ENCODE measurements at places on chromosomes 3 and 15.

- DNase-seq, result no peak
Observed at GRCh38 chr3:72818092-72818773, 30.0 kb downstream of the SHQ1 start.

DNA sequence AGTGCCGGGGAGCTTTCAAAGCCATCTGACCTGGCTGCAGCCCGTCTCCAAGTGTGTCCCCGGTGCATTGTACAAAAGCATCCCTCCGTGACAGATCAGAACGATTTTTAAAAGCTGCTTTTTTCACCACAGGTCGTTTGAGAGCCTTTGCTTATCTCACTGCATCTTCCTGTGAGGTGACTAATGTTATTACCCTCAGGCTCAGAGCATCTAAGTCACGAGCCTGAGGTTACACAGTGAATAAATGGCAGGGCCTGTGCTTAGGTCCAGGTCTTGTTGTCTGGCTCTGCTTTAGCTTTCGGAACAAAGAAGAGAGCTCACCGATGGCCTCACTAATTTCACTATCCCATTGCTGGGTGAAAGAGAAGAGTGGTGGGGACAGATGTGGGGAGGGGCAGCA is 83.3 kb downstream of the SEC22A start:
- no peak for DNase-seq

GRCh38 chr15:64247906-64248541 is 85.2 kb upstream of the PPIB start:
- DNase-seq, result peak; percentile 98

DNA sequence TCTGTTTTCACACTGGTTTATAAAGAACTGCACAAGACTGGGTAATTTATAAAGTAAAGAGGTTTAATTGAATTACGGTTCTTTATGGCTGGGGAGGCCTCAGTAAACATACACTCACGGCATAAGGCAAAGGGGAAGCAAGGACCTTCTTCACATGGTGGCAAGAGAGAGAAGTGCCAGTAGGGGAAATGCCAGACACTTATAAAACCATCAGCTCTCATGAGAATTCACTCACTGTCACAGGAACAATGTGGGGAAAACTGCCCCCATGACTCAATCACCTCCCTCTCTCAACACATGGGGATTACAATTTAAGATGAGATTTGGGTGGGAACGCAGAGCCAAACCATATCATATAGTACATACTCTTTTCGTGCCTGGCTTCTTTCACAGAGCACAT is 42.4 kb downstream of the MAP2K1 start:
- DNase-seq, result no peak

GRCh38 chr3:17749281-17749680 is 6.8 kb upstream of the TBC1D5 start:
- DNase-seq, result no peak

DNA sequence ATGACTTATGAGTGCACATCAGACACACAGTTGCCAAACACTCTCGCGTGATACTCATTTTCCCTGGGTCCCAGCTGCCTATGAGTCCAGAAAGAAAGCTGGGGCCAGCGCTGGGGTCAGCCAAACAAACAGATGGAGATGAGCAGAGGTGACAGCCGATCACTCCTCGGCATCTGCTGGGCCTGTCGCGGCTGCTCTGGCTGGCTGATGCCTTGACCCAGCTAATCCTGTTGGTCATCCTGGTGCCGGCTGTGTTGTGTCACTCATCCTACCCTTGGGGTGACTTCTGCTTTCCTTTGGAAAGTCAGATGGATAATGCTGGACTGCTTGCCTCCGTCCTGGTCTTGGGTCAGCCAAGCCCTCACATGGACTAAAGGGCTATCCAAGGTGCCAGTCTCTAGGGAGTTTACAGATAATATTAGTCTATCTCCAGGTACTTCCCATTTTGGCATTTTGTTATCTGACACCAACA is 105.3 kb upstream of the PDZRN3 start:
- no peak for DNase-seq

DNA sequence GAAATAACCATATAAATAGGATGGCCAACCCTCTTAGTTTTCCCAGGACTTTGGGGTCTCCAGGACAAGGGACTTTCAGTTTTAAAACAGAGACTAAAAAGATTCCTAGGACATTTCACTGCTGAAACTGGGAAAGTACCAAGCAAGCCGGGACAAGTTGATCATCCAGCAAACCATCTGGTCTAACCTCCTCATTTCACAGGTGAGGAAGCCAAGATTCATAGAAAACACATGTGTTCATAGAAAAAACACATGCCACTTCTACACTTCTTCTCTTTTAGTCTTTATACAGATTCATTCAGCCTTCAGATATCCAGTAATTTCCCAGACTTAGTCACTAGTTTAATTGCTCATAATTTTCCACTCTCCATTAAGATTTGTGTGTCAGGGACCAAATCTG is 165.6 kb upstream of the CCDC54 start:
- no peak for DNase-seq

DNA sequence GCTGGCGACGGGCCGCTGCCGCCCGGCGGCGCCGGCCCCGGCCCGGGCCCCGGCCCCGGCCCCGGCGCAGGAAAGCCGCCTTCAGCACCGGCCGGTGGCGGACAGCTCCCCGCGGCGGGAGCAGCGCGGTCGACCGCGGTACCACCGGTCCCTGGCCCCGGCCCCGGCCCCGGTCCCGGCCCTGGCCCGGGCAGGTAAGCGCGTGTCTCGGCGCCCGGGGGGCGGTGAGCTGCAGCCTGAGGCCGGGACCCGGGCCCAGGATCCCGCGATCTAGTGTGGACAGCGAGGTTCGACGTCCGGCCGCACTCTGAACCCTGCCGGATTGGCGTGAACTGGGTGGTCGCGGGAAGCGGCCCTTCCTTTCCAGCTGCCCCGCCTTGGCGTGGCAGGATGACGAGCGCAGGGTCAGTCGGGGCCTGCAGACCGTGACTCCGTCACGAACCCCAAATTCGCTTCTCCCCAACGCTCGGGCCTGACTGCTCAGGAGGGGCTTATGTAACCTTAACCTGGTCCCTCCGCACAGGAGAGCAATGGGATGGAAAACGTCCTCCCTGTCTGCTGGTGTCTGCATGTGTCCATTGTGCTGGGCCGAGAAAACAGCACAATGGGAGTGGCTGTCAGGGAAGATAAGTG is 472 bp downstream of the BSN start:
- no peak for DNase-seq

DNA sequence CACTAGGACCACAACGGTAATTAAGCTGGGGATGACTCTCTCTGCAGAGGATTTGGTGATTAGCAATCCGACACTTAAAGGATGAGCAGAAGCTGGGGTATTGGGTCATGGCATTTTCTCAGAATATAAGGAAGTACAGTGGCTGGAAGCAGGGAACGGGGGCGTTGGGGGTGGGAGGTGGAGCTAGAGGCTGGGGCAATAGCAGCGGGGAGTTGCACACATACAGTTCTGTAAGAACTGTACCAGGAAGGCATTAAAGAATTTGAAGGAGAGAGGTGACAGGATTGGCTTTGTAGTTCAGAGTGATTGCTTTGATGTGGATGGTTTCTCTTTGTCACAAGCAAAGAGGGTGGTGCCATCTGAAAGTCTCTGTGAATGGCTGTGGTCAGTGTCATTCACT is 28.2 kb downstream of the PSMD6 start:
- no peak for DNase-seq

- no peak for DNase-seq
Observed at GRCh38 chr3:133463347-133463860, 63.5 kb downstream of the BFSP2 start.

GRCh38 chr3:195117978-195118581 is 152.9 kb downstream of the XXYLT1 start:
- no peak for DNase-seq

- no peak for DNase-seq
Observed at GRCh38 chr3:90039994-90040393, 932.6 kb downstream of the EPHA3 start.

GRCh38 chr15:56236197-56236596 is 7.5 kb downstream of the RFX7 start:
- no peak for DNase-seq

GRCh38 chr3:188404124-188404523 is 250.2 kb downstream of the LPP start:
- DNase-seq, result no peak

DNA sequence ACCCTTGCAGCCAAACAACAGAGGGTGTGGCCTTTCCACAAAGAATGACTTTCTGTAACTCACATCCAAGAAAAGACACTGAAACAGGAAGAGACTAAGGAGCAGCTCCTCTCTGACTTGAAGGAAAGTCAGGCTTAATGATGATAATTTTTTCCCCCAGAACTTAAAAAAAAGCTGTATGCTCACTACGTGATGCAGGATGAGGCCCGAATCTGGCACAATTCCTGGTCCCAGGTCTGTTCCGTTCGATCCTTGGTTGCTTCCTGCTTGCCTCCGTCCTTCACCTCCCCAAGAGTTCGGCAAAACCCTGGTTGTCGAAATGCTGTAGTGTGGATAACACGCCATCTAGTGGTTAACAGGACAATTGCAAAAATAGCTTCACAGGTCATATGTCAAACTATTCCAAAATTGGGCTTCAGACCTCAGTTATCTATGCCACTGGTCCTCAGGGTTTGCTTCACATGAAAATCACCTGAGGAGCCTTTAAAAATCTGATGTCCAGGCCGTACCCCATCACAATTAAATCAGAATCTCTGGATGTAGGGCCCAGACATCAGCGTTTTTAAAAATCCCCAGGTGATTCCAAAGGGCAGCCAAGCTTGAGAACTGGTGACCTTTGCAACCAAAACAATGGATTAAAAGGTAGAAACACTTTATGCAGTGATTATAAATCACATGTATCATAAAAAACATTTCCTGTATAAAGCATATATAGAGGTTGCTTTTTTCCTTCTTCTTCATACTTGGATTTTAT is 28.1 kb upstream of the SYNM start:
- peak; percentile 35 for DNase-seq

- peak; percentile 55 for DNase-seq
Observed at GRCh38 chr3:173624086-173624485, 226.5 kb downstream of the NLGN1 start.

DNA sequence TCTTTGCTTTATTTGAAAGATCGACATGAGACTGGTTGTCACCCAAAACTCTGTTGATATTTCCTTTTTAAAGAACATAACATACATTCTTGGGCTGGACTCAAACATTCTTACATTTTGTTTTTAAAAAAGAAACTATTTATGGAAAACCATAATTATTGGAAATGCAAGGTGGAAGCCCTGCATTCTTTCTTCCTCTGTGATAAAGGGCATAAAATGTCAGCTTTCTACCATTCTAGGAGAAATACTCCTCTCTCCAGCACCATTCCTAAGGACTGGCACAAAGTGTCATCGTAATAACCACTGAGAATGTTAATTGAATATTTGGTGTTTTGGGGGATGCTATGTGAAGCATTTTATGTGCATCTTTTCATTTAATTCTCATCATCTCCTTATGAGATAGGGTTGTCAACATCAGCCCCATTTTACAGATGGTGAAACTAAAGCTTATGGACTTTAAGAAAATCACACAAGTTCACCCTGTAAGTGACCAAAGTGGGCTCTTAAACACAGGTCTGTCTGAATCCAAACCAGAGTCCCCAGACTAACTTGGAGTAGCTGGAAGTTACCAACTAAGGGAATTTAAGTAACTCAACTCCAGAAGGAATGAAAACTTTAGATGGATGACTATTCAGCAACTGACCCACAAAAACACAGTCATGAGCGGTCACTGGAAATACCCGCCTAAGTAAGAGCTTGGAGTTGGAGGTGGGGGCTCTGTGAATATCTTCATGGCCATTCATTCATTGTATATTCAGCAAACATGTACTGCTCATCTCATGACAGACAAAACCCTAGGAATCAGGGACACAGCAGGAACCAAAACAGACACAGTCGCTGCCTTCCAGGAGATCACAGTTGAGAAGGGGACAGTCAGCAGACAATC is 45.9 kb upstream of the LMCD1 start:
- no peak for DNase-seq

DNA sequence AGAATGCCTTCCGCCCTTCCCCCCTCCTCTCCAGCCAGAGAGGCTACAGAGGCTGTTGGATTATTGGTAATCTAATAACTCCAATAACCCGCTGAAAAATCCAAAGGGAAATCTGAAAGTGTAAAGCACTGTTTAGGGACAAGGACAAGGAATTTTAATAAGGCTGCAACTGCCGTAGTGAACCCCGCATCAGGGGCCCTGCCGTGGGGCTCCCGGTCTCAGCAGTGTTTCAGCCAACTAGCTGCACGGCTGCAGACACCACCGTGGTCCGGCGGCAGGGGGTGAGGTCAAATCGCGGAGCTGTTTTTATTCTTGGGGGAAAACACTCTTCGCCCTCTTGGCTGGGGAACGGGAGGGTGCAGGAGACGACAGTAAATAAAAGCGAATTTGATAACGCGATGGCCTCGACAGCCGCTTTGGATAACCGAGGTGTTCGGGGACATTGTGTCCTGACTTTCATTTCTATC is 6.1 kb downstream of the BCL6 start:
- no peak for DNase-seq

DNA sequence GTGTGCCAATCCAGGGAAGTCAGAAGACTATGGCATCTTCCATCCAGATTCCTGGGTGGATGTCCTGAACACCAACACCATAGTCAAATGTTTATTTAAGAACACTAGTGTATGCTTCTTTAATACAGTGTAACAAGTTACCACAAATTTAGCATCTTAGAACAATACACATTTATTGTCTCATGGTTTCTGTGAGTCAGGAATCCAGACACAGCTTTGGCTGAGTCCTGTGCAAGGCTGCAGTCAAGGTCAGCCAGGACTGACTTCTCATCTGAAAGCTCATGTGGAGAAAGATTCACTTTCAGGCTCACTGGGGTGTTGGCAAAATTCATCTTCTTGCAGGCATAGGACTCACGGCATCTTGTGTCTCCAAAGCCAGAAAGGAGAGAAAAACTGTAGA is 143.4 kb downstream of the ANXA2 start:
- no peak for DNase-seq

- DNase-seq, result no peak
Observed at GRCh38 chr15:29323557-29323956, 53.9 kb upstream of the NSMCE3 start.

DNA sequence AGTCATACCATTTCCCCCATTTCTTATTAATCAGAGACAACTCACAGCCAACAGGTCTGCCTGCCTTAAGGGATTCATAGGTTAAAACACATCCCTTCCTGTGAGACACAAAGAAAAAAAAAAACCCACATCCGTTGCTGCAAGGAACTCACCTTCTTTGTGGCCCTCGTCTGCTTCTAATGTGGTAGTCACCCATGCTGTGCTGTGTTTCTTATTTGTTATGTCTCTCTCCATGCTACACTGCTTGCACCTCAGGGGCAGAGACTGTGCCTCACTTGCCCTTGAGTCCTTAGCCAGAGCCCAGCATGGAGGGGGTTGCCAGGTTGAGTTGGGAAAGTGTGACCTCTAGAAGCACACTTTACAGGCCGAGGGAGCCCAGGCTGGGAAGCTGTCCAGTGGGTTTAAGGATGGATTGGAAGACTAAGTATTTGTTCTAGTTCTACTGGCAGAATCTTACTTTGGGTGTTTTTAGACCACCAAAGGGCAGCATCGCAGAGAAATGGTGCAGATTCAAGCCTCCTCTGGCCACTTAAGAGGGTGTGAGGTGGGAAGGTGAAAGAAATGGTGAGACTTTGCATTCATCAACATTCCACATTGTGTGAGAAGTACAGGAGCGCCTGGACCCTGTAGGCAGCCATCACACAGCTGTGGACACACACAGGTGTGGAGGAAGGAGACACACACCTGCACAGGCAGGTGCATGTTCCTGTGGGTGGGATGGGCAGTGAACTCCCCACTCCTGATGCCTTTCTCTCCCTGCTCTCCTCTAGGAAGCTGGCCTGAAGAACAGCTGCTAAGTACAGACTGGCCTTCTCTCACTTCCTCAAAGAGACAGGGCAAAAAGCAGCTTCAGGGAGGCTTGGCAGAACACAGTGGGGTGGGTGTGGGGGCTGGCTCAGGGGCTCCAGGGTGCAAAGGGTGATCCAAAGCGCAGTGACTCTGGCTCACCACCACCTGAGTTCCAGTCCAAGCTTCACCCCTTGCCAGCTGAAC is 48.8 kb downstream of the GLB1 start:
- no peak for DNase-seq

Data from epithelial cell of proximal tubule (primary cell).